ENCODE measurements at places on chromosomes 4 and X.
A peak's percentile ranks its signal among the peaks of the same experiment; 100 is the strongest.

- DNase-seq, result no peak
Observed at GRCh38 chr4:139525414-139525813, 30.6 kb downstream of the SETD7 start.

GRCh38 chr4:25949173-25949748 lies 35.2 kb downstream of the SMIM20 start:
- peak; percentile 30 for DNase-seq

- no peak for DNase-seq
Observed at GRCh38 chrX:1679238-1679637, 64.4 kb downstream of the ASMT start.

GRCh38 chrX:69321789-69322188 lies 156.5 kb upstream of the PJA1 start:
- no peak for DNase-seq

DNA sequence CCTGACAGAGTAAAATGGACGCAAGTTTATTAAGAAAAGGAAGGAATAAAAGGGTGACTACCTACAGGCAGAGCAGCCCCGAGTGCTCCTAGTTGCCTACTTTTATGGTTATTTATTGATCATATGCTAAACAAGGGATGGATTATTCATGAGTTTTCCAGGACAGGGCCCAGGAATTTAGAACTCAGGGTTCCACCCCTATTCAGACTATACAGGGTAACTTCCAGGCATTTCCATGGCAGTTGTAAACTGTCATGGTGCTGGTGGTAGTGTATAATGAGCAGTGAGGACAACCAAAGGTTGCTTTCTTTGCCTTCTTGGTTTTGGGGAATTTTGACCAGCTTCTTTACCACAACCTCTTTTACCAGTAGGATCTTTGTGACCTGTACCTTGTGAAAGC lies 27.7 kb upstream of the CXCL3 start:
- DNase-seq, result no peak

DNA sequence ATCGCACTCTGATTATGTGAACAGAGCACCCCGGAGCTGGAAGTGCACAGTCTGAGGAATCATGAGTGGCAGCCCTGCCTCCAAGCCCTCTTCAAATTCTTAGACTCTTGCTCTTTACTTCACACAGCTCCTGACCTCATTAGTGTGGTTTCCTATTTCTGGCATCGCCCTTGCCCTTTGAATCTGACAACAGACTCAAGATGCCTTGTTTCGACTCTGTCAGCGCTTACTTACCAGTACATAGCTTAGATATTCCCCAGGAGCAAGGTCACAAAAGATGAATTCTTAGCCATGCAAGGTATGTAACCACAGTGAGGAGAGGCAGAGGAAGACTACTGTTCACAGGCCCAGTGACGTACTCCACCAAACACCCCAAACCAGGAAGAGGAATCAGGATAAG lies 167.2 kb downstream of the KDR start:
- no peak for DNase-seq

GRCh38 chr4:81600520-81601357 lies 129.0 kb upstream of the RASGEF1B start:
- DNase-seq, result peak; percentile 16

Measured in SK-N-DZ (cell line).